ENCODE measurements at places on chromosomes 6 and 20.

DNA sequence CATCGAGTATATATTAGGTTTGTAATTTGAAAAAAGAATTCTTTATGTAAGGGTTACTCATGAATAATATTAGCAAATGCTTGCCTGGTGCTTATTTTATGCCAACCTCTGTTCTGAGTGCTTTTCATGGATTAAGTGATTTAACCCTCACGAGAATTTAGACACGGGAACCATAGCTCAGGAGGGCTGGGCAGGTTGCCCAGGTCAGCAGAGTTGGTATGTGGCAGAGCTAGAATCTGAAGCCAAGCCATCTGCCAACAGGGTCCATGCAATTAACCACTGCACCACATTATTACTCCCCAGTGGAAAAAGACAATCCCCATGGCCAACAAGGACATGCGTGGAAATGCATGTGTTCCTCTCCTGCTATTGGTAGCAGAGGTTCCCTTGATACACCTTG is 345.6 kb downstream of the CDC5L start:
- no peak for DNase-seq

DNA sequence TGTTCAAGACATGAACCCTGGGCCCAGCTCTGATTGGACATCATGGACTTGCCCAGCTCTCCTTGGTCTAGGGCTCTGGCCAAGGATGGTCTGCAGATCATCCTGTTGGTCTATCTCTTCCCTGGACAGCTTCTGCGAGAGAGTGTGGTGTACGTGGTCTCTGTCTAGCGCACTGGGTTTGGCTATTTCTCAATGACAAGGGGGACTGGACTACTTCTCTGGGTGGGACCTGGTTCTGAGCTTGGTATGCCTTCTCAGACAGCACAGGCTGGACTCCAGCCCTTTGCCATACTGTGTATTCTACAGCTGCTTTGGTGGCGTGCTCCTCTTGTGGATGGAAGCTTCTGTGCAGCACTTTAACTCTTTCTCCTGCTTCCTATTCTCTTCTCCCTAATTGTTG is 8.5 kb upstream of the RAET1E start:
- DNase-seq, result no peak

DNA sequence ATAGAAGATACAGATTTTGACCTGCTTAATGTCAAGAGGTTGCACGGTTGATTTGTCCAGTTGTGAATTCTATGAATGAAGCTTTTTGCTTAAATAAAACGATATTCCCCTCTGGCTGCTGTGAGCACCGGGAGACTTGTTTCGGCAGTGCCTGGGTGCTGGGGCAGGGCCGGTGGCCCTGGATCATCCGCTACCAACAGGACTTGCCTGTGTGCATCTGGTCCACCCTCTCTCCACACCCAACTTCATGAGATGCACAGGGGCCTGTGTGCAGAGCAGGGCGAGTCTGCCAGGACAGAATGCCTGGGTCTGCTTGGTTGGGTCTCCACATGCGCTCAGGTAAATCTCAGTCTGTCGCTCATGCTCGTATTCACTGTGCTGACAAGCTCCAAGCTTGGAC is 65.5 kb downstream of the TSHZ2 start:
- no peak for DNase-seq

- no peak for DNase-seq
These were observed 232.6 kb upstream of the CDYL start for GRCh38 chr6:4543596-4543995.

GRCh38 chr20:15842872-15843271 is 730.4 kb downstream of the KIF16B start:
- no peak for DNase-seq

- DNase-seq, result no peak
These were observed 27.7 kb downstream of the PNPLA1 start for GRCh38 chr6:36297511-36297910.

- DNase-seq, result no peak
These were observed 196.9 kb downstream of the FOXA2 start for GRCh38 chr20:22387452-22387851.

DNA sequence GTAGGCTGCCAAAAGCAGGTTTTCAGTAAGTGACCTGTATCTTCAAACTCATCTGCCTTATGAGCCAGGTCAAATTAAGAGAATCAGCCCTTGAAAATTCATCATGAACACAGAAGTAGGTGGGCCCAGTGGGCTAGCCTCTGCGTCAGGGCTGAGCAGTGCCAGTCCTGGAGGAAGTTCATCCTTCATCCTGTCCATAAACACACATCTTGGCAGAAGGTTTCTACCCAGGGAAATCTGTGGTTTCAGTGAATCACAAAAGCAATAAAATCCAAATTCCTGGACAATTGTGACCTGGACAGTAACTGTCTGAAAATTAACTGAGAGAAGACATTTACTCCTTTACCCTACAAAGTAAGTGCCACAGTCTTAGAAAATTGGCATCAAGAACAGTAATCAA is 72.4 kb downstream of the ATG5 start:
- DNase-seq, result no peak

DNA sequence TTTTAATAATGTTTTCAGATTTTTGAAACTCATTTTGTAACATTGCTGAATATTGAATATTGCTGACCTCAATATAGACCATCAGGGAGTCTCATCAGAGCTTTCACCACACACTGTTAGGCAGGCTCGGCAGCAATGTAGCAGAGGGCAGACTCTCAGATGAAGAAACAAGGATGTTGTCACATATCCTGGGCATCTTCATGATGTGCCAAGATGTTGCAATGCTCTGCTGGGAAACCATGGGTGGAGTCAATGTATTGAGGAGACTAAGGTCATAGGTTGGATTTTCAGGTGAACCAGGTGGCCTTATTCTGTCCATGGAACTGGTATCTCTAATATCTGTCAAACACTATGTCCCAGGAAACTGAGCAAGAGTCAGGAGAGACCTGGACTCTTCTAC is 27.3 kb downstream of the NR2E1 start:
- DNase-seq, result no peak

- no peak for DNase-seq
These were observed 55.4 kb downstream of the ANKRD60 start for GRCh38 chr20:58173091-58173490.

DNA sequence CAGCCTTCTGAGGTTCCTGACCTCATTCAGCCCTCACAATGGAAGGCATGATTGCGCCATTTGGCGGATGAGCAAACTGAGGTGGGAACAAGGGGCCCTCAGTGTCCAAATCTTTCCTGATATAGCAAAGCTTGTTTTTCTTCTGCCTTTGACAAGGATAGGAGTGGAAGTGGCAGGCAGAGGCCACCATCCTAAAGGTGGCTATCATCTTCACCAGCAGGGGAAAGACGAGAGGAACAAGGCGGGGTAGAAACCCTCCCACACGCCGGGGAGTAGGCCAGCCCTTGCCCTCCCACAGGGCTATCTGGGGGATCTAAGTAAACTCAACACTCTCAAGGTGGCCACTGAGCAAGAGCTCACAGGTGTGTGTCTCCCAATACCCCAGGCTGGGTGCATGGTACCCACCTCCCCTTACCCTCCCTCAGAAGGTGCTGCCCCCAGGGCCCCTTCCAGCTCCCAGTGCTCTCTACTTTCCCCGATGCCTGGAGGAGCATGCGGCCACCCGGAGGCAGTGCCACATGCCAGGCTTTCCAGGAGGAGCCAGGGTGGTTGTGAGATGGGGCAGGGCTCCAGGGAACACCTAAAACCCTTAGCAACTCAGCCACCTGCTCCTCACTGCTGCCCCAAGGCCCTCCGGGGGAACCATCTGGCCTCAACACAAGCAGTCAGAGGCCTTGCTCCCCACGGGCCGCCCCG is 11.2 kb downstream of the SPDEF start:
- no peak for DNase-seq

GRCh38 chr6:68726992-68727391 is 91.9 kb downstream of the ADGRB3 start:
- DNase-seq, result no peak

DNA sequence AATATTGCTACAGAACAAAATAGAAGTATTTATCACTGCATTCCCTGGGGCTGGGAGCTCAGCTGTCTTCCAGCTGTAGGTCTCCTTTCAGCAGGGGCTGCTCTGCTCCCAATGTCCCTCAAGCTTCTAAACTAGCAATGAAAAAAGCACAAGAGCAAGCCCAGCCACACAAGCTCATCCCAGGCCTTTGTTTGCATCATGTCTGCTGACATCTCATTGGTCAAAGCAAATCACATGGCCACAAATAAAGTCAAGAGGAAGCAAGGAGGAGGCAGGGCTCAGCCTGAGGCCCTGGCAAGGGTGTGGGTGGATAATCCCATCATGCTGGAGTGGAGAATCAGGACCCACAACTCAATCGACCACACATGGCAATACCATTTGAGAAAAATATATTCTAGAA is 2.2 kb upstream of the BFSP1 start:
- DNase-seq, result peak; percentile 36

- DNase-seq, result no peak
These were observed 483.6 kb upstream of the NOX3 start for GRCh38 chr6:155939253-155939652.

DNA sequence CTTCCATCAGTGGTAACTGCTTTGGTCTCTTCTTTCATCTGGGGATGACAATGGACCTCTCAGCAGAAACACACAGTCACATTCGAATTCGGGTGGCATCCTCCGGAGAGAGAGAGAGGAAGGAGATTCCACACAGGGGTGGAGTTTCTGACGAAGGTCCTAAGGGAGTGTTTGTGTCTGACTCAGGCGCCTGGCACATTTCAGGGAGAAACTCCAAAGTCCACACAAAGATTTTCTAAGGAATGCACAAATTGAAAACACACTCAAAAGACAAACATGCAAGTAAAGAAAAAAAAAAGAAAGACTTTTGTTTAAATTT is 6.1 kb downstream of the EDN1 start:
- no peak for DNase-seq

DNA sequence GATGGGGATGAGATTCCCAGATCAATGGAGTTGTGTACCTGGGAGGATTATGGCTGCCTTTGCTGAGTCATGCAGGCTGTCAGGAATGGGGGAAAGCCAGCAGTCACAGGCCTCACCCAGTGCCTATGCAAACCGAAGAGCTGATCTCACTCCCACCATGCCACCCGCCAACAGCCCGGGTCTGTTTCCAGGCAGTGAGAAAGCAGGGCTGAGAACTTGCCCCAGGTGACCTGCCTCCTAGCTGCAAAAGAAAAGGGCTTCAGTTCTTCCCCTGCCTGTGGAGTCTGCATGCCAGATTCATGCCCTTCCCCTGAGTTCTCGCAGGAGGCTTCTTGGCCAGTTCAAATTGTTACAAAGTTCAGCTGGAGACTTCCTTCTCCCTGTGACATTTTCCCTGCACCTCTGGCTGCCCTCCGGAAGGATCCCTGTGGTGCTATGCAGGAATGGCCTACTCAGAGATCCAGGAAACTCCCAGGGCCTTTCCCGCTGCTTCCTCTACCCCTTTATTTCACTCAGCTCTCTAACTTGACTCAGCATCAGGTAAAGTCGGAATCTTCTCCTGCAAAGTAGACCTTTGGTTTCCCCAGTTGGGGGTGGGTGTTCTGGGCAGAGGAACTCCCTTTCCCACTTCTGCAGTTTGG is 71.5 kb upstream of the B3GAT2 start:
- no peak for DNase-seq

DNA sequence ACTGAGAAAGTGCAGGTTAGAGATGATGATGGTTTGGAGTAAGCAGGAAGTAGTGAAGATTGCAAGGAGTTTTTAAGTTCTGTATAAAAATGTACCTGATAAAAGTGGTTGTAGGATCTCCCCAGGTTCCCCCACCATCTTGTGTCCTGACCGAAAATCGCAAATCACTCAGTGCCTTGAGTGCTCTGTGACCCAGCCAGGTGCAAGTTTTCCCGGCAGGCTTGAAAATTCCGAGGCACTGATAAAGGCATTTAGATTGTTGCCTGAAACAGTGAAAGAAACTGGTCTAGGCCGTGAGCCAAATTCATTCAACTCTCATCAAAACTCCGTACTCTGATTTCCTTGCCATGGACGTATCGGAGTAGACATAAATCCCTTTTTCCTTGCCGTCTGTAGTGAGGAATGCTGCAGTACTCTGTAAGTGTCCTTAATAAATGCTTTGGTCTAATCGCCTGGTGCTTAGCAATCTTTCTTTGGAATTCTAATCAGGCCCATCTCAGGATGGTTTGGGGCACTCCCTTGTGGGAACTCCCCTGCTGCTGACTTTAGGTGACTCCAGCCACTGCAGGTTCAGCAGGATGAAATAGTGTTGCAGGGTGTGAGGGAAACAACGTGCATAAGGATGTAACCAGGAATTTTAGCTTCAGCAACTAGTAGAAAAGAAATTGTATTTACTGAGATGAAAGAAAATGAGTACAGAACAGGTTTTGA is 1199.8 kb upstream of the MAP3K7 start:
- no peak for DNase-seq

GRCh38 chr20:52529826-52530225 is 338.2 kb upstream of the ZFP64 start:
- DNase-seq, result no peak

DNA sequence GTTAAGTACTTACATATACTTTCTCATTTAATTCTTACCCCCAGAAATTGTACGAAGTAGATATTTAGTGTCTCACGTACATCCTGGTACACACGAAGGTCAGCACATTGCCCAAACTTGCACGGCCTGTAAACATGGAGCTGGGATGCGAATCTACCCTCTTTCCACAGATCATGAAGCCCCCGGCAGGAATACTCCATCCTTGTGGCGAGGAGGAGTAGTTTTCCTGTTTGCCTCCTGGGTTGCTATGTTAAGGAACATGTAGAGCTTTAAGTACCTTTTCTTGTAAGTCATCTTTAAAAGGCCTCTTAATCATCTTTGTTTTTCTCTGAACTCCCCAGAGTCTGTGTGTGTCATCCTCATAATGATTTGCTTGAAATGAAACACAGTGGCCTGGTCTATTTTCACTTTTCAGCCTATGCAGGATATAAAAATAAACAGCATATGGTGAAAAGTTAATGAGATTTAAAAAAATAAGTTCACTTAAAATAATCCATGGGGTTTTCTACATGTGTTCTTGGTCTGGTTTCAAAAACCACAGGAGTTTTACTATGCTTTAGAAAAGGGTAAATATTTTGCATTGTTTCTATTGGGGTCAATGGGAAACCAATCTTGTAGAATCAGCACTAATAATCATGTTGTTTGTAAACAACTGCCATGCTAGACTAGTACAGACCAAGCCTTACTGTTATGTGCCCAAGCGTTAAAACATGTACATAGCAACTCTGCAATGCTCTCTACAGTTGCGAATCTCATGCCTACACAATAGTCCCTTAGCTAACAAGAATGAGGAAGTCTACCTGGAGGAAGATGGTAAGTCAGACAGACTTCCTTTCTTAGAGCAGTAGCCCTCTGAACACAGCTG is 9.3 kb upstream of the ARID1B start:
- no peak for DNase-seq

GRCh38 chr6:89462503-89462902 is 29.6 kb downstream of the ANKRD6 start:
- DNase-seq, result no peak

Data from activated naive CD4-positive, alpha-beta T cell treated with anti-CD3 and anti-CD28 coated beads, Interleukin-2, amount 10 ng/mL, durations not matched to agents 7 days and 5 days (primary cell).